NK-92 treated with Interleukin-12 subunit alpha and Interleukin-12 subunit beta, amount 100 ng/mL, for 24 hours (cell line): ENCODE measurements at places on chromosomes 4 and X.

DNA sequence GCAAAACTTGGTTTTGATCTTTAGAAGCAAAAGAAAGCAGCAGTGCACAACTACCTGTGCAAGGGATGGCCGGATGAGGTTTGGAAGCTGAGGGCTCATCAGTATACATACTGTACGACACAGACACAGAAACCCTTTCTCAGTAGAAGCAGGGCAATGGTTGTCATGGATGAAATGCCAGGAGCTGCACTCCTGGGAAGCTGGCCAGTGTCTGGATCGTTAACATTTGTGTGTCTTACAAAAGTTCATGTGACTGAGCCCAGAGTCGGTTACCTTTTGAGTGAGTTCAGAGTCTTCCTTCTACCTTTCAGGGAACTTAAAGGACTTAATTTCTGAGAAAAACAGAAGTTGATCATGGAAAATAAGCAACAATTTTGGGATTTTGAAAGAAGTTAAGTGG is 230.3 kb downstream of the APBB2 start:
- no peak for DNase-seq

- DNase-seq: peak; percentile 16
Observed at GRCh38 chr4:122765692-122766352, 33.3 kb downstream of the BBS12 start.

DNA sequence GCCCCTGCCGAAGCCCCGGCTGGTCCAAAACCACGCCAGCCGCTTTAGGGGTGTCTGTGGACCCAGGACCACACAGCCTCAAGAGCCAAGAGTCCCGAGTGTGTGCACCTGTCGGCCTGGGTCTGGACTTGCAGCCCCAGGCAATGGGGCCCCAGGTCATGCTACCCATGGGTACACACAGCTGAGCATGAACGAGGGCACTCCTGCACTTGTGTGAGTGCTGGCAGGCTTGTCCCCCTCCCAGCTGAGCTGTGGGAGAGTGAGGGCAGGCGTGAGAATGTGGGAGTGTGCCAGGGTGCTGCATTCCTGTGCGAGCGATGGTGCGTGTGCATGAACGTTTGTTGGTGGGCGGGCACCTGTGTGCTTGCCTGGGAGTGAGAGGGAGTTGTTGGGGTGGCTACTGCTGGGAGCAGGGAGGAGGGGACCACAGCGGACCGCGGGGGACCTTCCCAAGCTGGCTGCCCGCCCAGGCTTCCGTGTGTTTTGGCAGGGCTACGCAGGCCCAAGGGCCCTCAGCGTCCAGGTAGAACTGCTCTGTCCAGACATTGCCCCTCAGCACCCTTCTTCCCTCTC is 30.8 kb downstream of the BLOC1S4 start:
- no peak for DNase-seq

- DNase-seq: peak; percentile 70
Observed at GRCh38 chrX:149504226-149504914, 736 bp downstream of the IDS start.

DNA sequence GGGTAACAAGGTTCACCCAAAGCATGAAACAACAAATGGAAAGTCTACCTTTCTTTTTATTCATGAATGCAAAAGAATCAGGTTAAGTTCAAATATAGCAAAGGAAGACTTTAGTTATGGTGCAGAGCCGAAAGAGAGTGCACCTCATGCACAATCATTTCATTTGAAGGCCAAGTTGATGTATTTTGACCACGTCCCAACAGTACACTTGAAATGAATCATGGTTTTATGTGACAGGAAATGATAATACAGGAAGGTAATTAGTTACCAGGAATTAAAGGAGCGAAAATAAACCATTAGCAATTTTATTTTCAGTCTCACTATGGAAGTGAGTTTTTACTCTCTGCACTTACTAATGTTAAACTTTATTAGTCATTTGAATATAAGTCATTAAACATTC is 281.2 kb upstream of the DIAPH2 start:
- DNase-seq: no peak

GRCh38 chr4:96473246-96473645 is 633.4 kb downstream of the PDHA2 start:
- no peak for DNase-seq

GRCh38 chr4:8474856-8475255 is 34.3 kb downstream of the TRMT44 start:
- DNase-seq: no peak

DNA sequence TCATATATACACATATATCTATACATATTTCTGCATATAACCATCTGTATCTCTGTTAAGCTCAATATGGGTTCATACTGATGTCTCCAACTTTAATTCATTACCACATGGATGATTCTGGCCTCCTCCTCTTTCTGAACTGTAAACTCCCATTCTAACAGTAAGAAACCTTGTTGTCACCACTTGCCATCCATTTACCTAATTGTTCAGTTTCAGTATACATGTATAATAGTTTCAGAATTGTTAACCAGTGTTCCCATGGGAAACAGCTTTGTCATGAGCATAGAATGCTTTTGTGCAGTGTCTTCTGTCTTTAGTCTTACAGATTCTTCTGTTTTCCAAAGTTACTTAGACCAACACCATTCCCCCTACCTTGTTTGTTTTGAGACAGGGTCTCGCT is 35.9 kb downstream of the SLC9A6 start:
- no peak for DNase-seq

GRCh38 chrX:154695911-154696675 is 42.7 kb upstream of the CTAG2 start:
- DNase-seq: no peak

- no peak for DNase-seq
Observed at GRCh38 chrX:49799828-49800227, 29.3 kb upstream of the PAGE4 start.

DNA sequence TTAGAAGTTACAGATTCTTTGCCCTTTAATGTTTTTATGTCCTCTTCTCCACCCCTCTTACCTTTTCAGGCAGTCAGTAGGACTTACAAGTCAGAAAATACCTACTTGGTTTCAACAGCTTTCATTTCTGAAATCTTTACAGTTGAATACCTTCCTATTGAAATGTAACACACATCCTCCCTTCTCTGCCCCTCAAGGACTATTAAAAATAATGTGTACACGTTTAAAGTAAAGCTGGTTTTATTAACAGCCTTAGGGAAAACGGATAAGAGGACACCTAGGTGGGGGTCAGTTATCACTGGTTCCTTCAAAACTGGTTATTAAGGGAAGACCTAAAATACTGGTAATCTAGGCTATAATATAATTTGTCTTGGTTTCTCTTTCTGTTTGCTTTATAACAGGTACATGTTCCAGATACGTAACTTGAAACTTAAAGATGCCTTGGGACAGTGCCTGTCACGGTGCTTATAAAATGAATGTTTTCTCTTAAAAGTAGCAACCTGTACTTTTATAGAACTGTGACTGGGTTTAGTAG is 1.8 kb downstream of the CCSER1 start:
- no peak for DNase-seq

GRCh38 chrX:49277535-49277830 is 7.9 kb downstream of the PPP1R3F start:
- DNase-seq: no peak

GRCh38 chrX:115324194-115324593 is 34.7 kb downstream of the LUZP4 start:
- DNase-seq: no peak

DNA sequence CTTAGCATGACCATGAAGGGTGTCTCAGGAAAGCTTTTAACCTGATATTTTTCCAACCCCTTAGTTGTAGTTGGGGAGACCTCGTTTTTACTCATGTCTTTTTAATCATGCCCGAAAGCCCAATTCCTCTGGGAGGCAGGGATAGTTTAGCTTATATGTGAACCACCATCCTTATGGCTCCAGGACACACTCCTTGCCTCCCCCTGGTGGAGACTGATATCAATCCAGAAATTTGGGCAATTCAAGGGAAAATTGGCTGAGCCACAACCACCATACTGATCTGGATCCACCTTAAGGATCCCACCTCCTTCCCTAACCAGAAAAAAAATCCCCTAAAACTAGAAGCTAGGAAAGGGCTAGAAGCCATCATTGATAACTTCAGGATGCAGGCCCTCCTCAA is 13.4 kb upstream of the COL25A1 start:
- no peak for DNase-seq

- DNase-seq: no peak
Observed at GRCh38 chr4:94544811-94545210, 93.1 kb downstream of the PDLIM5 start.

DNA sequence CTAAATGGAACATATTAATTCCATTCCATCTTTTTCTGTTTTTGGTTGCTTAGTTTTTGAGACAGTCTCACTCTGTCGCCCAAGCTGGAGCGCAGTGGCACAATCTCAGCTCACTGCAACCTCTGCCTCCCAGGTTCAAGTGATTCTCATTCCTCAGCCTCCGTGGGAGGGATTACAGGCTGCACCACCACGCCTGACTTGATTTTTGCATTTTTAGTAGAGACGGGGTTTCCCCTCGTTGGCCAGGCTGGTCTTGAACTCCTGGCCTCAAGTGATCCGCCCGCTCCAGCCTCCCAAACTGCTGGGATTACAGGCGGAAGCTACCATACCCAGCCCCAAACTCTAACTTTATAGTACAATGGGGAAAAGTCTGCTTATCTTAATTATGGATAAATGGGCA is 11.2 kb downstream of the HNRNPD start:
- no peak for DNase-seq

DNA sequence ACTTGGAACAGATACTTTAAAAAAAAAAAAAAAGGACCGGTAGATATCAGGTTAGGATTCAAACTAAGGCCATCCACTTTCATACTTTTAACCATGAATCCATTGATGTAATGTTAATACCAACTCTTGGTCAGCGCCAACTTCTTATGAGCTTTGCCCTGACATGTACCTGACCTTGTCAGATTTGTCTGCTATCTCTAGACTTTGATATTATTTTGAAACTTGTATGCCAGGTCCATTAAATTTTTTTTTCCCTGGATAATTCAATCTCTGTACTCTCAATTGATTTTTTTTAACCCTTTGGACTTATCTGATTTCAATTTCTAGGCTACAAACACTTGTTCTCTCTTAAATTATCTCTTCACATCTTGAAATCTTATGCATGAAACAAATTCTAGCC is 27.2 kb upstream of the UGT2B7 start:
- DNase-seq: no peak

- DNase-seq: no peak
Observed at GRCh38 chr4:55157559-55158277, 32.3 kb upstream of the KDR start.

- no peak for DNase-seq
Observed at GRCh38 chrX:149145845-149146285, 359.2 kb downstream of the IDS start.

DNA sequence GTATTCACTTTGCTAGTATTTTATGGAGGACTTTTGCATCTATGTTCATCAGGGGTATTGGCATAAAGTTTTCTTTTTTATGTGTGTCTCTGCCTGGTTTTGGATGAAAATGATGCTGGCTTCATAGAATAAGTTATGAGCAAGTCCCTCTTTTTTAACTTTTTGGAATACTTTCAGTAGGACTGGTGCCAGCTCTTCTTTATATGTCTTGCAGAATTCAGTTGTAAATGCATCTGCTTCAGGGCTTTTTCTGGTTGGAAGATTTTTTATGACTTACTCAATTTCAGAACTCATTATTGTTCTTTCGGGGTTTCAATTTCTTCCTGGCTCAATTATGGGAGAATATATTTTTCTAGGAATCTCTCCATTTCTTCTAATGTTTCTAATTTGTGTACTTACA is 9.1 kb upstream of the CSN2 start:
- DNase-seq: no peak

DNA sequence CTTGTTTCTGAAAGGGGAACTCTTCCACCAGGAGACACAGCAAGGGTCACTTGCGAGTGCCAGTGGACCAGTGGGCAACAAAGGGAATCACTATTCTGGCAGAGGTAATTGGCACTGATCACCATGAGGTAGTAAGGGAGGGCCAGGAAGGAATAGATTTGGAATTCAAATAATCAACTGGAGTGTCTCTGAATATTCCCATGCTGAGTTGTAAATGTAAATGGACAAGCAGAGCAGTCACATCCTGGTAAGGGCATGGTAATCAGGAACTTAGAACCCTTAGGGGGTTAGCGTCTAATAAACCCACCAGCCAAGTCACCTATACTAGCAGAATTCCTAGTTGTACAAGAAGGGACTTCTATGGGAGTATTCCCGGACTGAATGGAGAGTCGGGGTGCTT is 178.5 kb upstream of the UGT8 start:
- no peak for DNase-seq

DNA sequence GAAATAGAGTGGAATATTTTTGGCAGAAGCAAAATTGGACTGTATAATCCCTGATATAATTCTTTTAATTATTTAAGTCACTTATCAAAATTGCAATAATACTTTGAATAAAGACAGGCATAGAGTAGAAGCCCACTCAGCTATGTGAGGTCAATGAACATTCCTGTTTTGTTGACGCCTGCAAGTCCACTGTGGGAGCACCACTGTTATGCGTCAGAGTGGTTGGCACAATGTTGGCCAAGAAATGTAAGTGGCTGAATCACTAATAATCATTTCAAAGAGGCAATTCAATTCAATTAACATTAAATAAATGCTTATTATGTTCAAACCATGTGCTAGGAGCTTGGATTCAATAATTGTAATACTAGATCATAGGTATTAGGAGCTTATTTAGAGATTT is 221.0 kb downstream of the SPCS3 start:
- DNase-seq: no peak

DNA sequence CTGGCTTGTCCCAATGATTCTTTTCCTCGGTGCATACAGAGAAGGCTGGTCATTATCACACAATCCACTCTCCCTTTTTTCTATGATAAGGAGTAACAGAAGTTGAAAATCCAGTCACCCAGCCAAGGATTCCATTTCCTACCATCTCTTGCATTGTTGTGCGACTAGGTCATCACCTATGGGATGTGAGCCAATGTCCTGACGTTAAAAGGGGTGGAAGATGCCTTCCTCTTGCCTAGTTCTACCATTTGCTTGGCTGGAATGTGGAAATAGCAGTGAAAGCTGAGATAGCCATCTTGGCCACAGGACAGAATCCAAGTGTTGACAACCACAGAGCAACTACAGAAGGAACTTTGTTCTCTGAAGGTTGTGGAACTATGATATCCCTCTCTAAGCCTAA is 132.2 kb upstream of the KIT start:
- no peak for DNase-seq

DNA sequence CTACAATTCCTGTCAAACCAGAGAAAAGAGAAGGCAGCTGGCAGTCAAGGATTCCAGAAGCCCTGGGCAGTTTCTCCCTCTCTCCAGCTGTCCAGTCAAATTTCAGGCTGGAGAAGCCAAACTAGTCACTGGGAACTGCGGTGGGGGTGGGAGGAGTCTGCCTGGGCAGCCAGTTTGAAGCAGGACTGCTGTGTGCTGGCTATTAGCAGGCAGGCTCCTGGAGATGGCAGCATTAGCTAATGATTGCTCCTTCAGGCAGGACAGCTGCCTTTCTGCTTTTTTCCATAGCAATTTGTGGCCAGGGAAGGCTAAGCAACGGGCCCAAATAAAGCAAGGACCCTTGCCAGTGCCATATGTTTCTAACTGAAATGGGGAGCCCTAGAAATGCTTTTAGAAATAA is 44.7 kb upstream of the FGF13 start:
- no peak for DNase-seq

- no peak for DNase-seq
Observed at GRCh38 chr4:163331629-163332376, 593 bp downstream of the NPY1R start.

- DNase-seq: no peak
Observed at GRCh38 chr4:80033581-80033980, 39.4 kb downstream of the ANTXR2 start.

GRCh38 chr4:105088110-105088879 is 58.4 kb upstream of the TET2 start:
- no peak for DNase-seq
